IMR-90 (cell line): ENCODE measurements at places on chromosomes 13 and 19.

DNA sequence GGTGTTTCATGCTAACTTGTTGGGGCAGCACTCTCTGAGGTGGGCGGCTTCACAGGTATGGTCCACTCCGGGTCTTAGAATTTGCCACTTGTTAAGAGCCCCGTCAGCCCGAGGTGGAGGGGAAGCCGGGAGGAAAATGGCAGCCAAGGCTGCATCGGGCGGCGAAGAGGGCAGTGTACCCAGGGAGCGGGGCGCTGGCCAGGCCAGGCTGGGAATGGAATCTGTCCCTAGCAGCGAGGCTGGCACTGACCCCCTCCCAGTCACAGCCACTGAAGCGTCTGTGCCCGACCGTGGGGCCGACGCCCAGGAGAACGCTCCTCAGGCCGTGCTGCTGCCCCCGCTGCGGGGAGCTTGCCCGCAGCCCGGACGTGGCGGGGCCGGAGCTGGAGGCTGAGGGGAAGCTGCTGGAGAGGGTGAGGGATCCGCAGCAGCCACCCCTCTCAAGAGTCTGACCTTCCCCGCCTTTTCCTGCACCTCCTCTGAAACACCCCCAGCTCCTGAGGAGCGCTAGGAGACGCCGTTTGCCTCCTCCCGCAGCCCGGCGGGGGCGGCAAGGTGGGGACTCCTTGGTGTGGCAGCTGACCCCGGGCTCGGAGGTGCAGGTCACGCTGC lies 313.8 kb upstream of the SPRY2 start:
- DNase-seq: no peak

DNA sequence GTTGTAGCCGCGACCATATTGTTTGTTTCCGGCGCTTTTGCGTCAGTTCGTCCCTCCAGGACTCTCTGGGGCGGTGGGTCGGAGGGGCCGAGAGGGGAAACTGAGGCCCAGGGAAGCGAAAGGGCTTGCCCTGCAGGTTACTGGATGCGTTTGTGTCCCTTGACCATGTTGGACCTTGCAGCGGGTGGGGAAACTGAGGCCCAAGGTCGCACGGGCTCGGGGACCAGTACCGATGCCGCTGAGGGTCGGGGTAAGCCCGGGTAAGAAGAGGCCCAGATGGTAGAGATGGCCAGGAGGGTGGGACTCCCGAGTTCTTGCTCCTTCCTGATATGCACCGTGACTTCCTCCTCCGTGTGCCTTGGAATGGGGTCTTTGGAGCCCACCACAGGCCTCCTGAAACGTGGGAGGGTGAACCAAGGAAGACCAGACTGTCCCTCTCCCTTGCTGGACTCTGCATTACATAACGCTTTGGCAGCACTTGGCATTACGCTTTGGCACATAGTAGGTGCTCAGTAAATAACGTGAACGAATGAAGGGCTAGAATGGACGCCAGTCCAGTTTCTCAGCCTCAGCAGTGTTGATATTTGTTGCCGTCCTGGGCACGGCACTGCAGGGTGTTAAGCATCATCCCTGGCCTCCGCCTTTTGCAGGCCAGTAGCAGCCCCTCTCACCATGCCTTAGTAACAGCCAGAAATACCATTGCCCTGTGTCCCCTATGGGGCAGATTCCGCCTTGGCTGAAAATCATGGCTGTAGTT lies 743 bp downstream of the CHAF1A start:
- no peak for DNase-seq

DNA sequence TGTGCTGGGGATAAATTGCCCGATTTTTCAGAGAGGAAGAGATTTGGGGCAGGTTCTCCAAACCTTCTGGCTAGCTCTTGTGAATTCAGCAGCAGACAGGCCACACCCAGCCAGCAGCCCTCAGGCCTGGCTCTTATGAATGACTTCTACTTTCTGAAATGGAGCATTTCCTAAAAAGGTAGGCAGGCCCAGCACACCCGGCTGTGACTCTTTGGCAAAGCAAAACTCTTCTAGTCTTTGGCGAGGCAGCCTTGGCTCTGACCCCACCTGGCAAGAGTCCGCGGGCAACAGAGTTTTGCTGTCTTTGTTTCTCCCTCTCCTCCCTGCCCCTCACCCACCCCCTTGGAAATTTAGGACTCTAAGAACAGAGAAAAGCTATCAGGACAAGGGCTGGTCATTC lies 221.2 kb downstream of the ZNF536 start:
- DNase-seq: no peak

GRCh38 chr19:38691938-38692457 lies 44.5 kb downstream of the ACTN4 start:
- DNase-seq: peak; percentile 92

- DNase-seq: no peak
Measured at GRCh38 chr13:109545931-109546330, 240.5 kb downstream of the IRS2 start.

DNA sequence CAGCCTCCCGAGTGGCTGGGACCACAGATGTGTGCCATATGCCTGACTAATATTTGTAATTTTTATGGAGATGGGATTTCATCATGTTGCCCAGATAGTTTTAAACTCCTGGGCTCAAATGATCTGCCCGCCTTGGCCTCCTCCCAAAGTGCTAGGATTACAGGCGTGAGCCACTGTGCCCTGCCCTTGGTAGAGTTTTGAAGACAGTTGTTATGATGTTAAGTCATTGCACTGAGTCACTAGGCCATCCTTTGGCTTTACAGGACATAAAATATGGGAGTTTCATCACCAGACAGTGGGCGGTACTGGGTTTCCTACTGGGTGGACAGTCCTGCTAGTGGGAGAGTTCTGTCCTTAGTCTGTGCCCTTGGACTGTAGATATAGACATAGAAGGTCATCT lies 282.5 kb downstream of the ATP8A2 start:
- DNase-seq: no peak

DNA sequence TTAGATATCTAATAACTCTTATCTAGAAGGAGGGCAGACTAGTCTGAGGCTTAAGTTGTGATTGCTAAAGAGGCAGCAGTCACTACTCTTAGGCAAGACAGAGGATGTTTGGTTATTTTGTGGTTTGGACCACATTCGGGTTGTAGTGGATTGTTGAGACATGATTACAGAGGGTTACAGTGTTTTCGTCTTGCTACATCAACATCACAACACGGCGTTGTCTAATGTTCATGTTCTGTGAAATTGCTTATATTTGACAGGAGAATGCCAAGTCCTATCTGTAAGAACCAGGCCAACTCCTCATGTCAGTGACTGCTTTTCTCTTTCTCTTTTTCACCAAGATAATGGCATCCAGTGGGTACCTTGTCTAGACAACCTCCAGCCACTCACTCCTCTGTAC lies 16.8 kb upstream of the TM9SF2 start:
- DNase-seq: peak; percentile 77

DNA sequence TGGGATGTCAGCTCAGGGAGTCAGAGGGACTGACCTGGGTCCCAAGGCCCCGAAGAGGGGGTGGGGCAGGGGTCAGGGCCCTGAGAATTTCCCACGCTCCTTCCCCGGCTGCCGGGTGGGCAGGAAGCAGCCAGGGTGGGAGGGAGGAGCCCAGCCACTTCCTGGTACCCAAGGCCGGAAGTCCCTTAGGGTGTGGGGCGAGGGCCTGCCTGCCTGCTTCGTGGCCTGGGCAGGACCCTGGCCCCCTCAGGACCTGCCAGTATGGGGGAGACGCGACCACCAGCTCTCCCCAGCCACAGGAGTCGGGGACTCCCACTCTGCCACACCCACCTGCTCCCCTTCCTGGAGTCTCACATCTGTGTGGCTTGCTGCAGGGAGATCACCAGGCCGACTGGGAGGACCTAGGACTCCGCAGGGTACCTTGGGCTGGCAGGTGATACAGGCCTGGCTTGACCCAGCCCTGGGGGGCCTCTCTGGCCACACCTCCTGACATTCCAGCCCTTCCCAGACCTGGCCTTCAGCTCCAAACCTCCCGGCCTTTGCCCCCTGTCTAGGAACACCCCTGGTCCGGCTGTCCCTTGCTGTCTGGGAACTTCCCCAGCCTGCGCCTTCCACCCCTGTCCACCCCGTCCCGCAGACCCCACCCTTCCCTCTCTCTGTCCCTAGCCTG lies 9.8 kb upstream of the CIRBP start:
- DNase-seq: peak; percentile 51

DNA sequence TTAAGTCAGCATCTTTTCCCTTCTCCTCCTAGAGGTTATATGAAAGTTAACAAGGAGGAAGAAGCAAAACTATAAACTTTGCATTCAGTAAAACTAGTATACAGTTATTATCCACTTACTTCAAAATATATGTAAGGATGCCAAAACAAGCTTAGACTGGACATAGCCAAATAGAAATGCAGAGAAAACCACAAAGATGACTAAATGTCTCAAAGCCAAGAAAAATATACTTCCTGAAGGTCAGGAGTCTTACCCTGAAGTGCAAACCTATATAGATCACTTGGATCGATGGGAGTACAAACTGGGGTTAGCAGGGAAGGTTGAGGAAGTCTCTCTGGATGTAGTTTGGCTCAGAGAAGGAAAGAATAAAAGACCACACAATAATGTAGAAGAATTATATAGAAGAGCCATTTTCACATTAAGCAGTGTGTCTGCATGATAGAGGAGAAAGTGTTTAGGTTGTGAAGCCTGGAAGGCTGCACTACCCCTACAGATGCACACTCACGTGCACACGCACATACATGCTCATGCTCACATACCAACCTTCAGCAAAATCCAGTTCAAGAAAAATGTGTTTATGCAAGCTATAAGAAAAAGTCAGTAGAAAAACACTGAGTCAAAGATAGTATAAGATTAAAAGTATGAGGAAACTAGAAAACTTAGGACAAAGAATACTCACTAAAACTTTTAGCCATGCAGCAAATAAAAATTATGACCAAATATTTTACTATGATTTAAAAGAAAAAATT lies 112.1 kb upstream of the RXFP2 start:
- DNase-seq: peak; percentile 39

DNA sequence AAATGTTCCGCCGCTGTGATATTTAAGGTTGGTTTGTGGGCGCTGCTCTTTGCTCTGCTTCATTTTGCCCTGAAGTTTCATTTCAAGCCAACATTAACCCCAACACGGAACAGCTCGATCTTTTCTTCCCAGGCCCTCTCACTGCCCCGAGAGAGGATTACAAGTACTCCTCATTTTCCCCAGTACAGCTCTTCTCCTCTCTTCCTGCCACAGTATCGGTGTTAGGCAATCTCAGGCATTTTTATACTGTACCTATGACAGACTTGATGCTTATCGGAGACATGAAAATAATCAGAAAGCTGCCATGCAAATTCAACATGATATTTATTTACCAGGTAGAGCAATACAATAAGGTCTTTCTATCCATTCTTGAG lies 1.3 kb upstream of the EDNRB start:
- DNase-seq: no peak

- peak; percentile 93 for DNase-seq
Measured at GRCh38 chr13:75864718-75865117, 228.6 kb downstream of the LMO7 start.

DNA sequence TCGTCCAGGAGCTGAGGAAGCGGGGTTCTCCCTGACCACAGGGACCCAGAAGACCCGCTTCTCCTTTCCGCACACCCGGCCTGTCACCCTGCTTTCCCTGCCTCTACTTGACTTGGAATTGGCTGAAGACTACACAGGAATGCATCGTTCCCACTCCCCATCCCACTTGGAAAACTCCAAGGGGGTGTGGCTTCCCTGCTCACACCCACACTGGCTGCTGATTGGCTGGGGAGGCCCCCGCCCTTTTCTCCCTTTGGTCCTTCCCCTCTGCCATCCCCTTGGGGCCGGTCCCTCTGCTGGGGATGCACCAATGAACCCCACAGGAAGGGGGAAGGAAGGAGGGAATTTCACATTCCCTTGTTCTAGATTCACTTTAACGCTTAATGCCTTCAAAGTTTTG lies 18.9 kb downstream of the VASP start:
- peak; percentile 55 for DNase-seq

- DNase-seq: no peak
Measured at GRCh38 chr19:27936139-27936538, 1276.8 kb downstream of the UQCRFS1 start.

DNA sequence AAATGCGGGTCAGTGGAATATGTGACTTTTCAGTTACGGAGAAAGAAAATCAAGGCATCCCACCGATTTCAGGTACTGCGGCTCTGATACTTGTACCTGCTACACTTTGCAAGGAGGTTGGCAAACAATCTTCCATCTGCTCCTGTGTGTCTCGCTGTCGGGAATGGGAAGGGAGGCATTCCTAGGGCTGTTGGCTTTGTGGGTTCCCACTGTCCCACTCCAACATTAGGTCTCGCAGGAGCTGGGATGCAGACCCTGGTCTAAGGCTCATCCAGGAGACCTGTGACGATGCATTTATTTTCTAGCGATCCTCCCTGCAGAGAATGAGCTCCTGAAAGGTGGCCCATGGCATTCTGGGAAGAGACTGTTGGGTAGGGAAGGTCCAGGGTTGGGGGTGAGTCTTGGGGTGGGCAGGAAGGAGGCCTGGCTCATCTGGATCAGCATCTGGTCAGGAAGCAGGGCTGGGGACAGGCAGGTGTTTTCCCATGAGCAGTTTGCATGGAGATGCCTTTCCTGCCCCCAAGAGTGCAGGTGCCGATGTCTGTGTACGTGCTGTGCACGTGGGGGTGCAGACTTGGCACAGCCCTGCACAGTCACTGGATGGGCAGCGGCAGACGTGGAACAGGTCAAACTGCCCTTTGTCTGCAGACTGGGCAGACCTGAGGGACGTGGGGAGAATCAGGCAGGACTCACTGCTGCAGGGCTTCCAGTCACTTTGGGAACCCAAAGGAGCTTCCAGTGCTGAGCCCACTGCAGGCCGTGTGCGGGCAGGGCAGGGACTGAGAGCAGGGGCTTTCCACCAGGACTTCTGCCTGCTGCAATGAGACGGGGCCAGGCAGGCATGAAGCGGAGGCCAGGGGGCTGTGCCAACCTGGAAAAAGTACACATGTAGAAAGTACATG lies 152.4 kb downstream of the TEX29 start:
- no peak for DNase-seq

GRCh38 chr13:26548205-26548765 lies 9.2 kb upstream of the WASF3 start:
- no peak for DNase-seq

GRCh38 chr19:8506402-8506957 lies 4.0 kb upstream of the PRAM1 start:
- DNase-seq: no peak

- no peak for DNase-seq
Measured at GRCh38 chr19:16217716-16218451, 20.2 kb downstream of the AP1M1 start.
